ENCODE measurements at places on chromosomes 7 and 10.
A peak's percentile ranks its signal among the peaks of the same experiment; 100 is the strongest.

DNA sequence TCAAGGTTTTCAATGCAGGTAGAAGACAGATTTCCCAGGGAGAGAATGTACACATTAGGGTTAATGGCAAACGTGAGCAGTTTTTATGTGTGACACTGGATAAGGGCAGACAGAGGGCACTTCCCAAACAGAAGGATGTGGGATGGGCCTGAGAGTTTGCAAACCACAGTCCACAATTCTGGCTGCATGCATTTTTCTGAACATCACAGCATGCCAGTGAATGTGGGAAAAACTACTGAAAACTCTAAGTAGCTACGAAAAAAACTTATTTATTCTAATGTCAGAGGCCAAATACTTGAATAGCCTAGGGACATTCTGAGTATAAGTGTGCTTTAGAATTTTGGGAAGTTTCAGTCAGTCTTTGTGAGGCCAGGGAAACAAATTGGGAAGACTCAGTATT, 145.9 kb downstream of the NRCAM start:
- no peak for DNase-seq

DNA sequence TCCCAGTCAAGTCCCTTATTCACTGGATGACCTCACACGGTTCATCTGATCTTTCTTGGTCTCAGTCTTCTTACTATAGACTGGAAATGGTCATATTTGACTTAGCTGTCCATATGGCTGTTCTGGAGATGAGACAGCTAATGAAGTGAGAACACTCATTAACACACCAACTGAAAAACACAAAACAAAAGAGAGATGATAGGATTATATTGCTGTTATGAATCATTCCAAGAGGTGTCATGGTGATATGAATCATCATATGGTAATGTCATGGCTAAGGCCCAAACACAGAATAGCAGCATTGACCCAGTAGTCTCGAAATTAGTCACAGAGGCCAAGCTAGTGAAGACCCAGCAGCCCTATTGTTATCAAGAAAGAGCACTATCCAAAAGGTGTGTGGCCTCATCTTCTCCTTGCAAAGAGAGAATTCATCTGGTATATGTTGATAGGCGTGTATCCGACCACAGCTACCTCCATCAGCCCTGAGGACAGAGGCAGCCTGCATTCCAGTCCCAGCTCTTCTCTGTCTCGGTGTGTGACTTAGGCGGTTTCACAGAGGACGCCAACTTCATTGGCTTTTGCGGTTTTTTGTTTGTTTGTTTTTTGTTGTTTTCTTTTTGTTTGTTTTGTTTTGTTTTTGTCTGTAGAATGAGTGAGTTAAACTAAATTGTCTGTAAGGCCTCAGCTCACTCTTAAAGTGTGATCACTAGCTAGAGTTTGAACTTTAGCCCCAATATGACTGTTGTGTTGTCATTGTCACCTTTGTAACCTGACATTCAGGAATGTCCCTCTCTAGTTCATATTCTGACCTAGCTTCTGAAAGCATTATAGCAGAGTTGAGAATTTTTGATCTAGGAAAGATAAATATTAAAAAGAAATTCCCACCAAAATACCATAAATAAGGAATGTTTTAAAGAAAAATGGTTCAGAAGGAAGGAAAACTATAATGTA, 97.4 kb upstream of the PDCD4 start:
- DNase-seq: peak; percentile 72

GRCh38 chr7:100822236-100823139, 4.8 kb downstream of the EPHB4 start:
- peak; percentile 2 for DNase-seq

GRCh38 chr7:20280475-20281351, 50.0 kb upstream of the ITGB8 start:
- peak; percentile 19 for DNase-seq

DNA sequence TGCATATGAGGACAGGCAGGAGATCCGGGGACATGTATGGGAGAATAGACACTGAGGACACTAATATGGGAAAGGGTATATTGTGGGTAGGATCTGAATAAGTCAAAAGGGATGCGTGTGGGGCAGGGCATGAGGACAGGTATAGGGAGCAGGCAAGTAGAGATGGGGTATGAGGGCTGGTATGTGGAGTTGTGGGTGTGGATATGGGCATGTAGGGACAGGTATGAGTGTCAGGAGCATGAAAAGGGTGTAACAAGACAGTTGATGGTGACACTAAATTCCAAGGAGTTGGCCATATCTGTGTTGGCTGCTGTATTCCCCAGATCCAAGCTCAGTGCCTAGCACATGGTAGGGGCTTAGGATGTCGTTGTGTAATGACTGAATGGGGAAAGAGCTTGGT, 84.4 kb upstream of the PAX2 start:
- no peak for DNase-seq

DNA sequence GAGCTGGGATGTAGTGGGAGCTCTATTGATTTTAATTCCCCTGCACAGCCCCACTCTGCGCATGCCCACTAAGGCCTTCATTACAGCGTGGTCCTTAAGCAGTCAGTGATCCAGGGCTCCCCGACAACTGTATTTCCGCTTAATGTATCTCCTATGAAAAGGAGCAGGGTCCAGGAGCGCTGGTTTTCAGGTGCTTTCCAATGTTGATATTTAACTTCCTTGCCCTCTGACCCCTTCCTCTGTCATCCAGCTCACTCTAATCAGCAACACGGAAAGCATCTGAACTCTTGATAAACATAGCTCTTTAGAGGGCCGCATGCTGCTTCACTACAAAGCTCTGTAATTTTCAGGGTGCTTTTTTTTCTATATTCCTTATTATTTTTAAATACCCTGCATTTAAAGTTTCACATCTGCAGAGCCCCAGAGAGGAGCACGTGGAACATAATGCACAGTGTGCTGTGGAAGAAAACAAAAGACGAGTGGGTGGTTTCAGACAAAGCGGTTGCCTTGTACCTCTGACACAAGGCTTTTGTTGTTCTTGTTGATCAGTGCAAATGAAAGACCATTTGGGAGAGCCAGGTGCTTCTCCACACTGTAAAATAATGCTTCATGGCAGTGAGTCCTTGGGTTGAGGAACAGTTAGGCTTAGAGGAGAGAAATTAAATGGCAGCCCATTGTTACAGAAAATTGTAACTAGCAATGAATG, 465.9 kb upstream of the CELF2 start:
- DNase-seq: no peak

GRCh38 chr10:133275684-133276092, 980 bp downstream of the ADAM8 start:
- no peak for DNase-seq

DNA sequence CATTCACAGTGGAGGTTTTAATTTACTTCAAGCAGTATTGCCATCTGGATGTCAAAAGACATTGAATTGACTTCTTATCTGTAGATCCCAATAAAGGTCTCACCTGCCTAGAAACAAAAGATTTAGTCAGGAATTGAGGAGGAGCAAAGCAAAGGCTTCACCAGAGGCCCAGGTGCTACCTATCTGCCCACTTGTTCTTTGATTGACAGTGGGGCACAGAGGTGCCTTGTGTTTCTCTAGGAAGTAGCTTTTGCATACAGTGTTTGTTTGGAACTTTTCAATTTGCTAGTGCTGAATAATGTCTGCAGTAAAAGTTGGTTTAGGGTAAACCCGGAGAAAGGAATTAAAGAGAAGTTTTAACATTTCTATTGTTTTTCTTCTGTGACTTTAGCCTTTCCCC, 40.4 kb downstream of the AUTS2 start:
- DNase-seq: no peak

DNA sequence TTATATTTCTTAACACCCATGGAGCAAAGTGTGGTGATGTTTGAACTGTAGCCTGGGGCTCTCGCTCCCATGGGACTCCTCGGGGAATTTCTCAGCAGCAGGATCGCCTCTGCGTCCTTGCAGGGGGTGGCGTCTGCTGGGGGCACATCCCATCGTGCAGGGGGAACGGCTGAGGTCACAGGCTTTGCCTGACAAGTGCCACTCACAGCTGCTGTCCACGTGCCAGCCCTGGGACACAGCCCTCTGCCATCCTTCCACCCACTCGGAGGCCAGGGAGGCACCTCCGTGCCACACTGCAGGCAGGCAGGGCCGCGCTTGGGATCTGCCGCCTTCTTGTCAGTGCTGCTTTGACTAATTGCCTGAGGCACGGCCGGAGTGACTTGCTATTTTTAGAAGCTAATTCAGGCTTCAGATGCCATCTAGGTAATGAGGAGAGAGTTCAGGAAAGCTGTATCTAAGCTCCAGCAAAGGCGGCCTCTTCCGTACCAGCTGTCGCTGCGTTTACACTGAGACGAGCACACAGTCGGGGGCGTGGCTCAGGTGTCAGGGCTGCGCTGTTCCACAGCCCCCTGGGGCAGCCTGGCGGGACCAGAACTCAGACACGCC, 45.7 kb downstream of the PITRM1 start:
- DNase-seq: no peak

- peak; percentile 27 for DNase-seq
Observed at GRCh38 chr10:5284311-5285057, 80.3 kb upstream of the UCN3 start.

DNA sequence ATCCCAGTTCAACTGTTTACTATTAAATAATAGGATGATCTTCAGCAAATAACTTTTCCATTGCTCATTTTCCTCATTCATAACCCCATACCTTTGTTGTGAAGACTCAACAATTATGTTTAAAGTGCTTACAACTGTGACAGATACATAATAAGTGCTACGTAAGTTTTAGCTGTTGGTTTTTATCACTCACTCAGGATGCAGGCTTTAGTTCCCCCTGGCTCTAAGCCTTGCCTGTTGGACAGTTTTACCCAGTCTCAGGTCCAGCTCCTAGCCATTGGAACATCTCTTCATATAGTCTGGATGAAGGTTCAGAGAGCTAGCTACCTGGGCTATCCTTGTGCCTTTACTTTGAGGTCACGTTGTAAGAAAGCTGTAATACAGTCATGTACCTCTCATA, 353.2 kb downstream of the CRPPA start:
- DNase-seq: no peak

GRCh38 chr7:12211711-12212485, 804 bp downstream of the TMEM106B start:
- no peak for DNase-seq

Measured in AG08396 (cell line).